ENCODE measurements at places on chromosomes 2 and 18. TPM values are rescaled to one million over a fixed set of nuclear protein-coding genes. Genes with fewer than 3 reads are reported as not detected.

Gene G6PC2
- total RNA-seq = not detected

GRCh38 chr18:46462523-46462922 is 194.5 kb downstream of the LOXHD1 start:
- H3K27ac ChIP-seq = no peak overlapping the region
- DNase-seq = no peak

Gene TIGD1
- total RNA-seq = 3.3 TPM

Gene FASTKD1
- total RNA-seq = 12.3 TPM

GRCh38 chr2:142930835-142931398 is 53.5 kb downstream of the KYNU start:
- no peaks in the 10 kb centered on the region for H3K4me1 ChIP-seq
- H3K36me3 ChIP-seq = no peaks in the 10 kb centered on the region
- no peak overlapping the region for H3K4me3 ChIP-seq
- no peaks in the 10 kb centered on the region for H3K27me3 ChIP-seq
- H3K27ac ChIP-seq = no peak overlapping the region
- no peak for DNase-seq

- no peak overlapping the region for H3K27ac ChIP-seq
- H3K4me3 ChIP-seq = no peak overlapping the region
- no peaks in the 10 kb centered on the region for H3K27me3 ChIP-seq
- no peaks in the 10 kb centered on the region for H3K4me1 ChIP-seq
- H3K36me3 ChIP-seq = no peaks in the 10 kb centered on the region
Measured at GRCh38 chr2:215921895-215922294, 91.5 kb downstream of the MREG start.

Gene C2orf66
- 0.19 TPM for total RNA-seq

Gene FTCDNL1
- total RNA-seq = 1.7 TPM

- H3K4me1 ChIP-seq = no peaks in the 10 kb centered on the region
- no peak overlapping the region for H3K4me3 ChIP-seq
- no peak overlapping the region for H3K27ac ChIP-seq
- no peaks in the 10 kb centered on the region for H3K36me3 ChIP-seq
Measured at GRCh38 chr2:105924271-105924670, 179.6 kb downstream of the NCK2 start.

Gene ABCG5
- total RNA-seq = not detected

- H3K4me3 ChIP-seq = no peak overlapping the region
- no peaks in the 10 kb centered on the region for H3K27me3 ChIP-seq
- peaks cover 4% of the 10 kb centered on the region for H3K4me1 ChIP-seq
- no peak overlapping the region for H3K27ac ChIP-seq
- DNase-seq = no peak
- H3K36me3 ChIP-seq = no peaks in the 10 kb centered on the region
Measured at GRCh38 chr18:48616484-48617255, 77.8 kb downstream of the CTIF start.

GRCh38 chr2:215554689-215555498 is 119.0 kb upstream of the FN1 start:
- no peak overlapping the region for H3K4me3 ChIP-seq
- no peak overlapping the region for H3K27ac ChIP-seq
- no peaks in the 10 kb centered on the region for H3K36me3 ChIP-seq
- no peaks in the 10 kb centered on the region for H3K4me1 ChIP-seq

DNA sequence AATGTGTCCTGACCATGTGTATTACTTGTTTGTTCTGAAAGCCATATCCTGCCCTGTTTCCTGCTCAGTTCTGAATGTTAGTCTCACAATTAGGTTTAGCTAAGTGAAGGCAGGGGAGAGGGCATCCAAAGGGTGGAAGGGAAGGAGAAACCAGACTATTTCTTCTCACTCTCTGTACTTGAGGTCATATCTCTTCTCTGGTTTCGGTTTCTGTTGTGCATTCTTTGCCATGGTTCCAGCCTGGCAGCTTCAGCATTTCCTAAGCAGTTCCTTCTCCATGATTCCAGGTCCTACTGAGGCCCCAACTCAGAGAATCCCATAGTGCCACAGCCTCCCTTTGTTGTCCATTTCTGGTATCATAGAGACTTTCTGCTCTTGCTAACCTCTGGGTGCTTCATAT is 40.3 kb upstream of the HNMT start:
- H3K36me3 ChIP-seq = no peaks in the 10 kb centered on the region
- no peak overlapping the region for H3K4me3 ChIP-seq
- no peak overlapping the region for H3K27ac ChIP-seq
- H3K4me1 ChIP-seq = no peaks in the 10 kb centered on the region
- H3K27me3 ChIP-seq = no peaks in the 10 kb centered on the region
- DNase-seq = no peak

DNA sequence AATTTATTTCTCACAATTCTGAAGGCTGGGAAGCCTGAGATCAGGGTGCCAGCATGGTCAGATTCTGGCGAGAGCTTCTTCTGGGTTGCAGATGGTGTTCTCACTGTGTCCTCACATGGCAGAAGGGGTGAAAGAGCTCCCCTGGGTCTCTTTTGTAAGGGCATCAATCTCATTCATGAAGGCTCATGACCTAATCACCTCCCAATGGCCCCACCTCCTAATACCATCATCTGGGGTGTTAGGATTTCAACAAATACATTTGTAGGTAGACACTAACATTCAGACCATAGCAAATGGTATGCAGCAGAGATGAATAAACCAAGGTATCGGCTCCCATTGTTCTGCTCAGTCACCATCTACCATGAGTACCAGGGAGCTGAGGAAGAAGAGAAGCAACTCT is 32.7 kb downstream of the YPEL5 start:
- no peaks in the 10 kb centered on the region for H3K4me1 ChIP-seq
- no peaks in the 10 kb centered on the region for H3K36me3 ChIP-seq
- no peak overlapping the region for H3K4me3 ChIP-seq
- DNase-seq = no peak

DNA sequence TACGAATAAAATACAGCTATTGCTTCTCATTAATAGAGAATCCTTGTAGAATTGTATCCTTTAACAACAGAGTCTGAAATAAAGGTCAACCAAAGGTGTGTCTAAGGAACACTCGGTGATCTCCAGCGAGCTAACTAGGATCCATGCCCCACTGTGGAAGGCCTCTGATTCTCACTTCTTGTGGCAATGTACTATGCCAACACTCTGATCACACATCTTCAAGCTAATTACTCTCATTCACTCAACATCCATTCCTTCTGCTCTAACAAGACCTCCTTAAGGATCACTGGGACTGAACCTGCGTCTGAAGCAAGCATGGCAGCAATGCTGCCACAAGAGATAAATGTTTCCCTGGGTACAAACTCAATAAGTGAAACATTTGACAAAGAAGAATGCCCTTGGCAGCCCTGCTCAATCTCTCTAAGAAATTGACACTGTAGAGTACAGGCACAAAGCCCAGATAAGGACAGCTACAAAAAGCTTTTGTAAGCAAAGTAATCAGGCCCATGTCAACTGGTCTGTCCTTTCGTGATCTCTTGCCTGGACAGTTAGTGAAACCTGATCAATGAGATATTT is 74.6 kb upstream of the PARD3B start:
- no peak overlapping the region for H3K4me3 ChIP-seq
- no peaks in the 10 kb centered on the region for H3K4me1 ChIP-seq
- H3K27ac ChIP-seq = no peak overlapping the region

Gene ACOXL
- total RNA-seq = not detected

GRCh38 chr2:101745711-101746694 is 48.5 kb downstream of the MAP4K4 start:
- no peak overlapping the region for H3K4me3 ChIP-seq
- no peak for DNase-seq
- H3K27me3 ChIP-seq = no peaks in the 10 kb centered on the region
- no peaks in the 10 kb centered on the region for H3K36me3 ChIP-seq

Gene GPR45
- total RNA-seq = not detected

Gene SH3BP4
- total RNA-seq = 32.2 TPM

DNA sequence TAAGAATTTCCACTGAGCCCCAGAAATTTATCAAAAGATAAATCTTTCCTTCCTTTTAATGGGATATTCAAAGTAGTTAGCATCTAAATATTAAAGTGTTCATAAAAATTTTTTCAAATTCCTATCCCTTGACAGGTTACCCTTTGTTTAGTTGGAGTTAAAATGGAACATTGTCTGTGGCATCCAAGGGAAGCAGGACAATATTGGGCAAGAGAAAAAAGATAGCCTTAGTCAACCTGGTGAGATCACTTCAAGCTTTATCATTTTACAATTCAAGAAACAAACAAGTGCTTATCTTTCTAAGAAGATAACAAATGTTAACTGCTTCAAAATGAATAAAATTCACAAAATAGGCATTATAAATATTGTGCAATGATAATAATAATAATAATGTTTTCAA is 21.7 kb downstream of the NR4A2 start:
- H3K27me3 ChIP-seq = no peaks in the 10 kb centered on the region
- no peak overlapping the region for H3K27ac ChIP-seq
- H3K36me3 ChIP-seq = no peaks in the 10 kb centered on the region
- no peaks in the 10 kb centered on the region for H3K4me1 ChIP-seq
- no peak overlapping the region for H3K4me3 ChIP-seq

- H3K4me1 ChIP-seq = no peaks in the 10 kb centered on the region
- no peaks in the 10 kb centered on the region for H3K36me3 ChIP-seq
- no peaks in the 10 kb centered on the region for H3K27me3 ChIP-seq
- H3K27ac ChIP-seq = no peak overlapping the region
Measured at GRCh38 chr2:147782141-147782930, 62.5 kb upstream of the ACVR2A start.

Gene CAPN13
- not detected for total RNA-seq

- H3K27ac ChIP-seq = no peak overlapping the region
- H3K27me3 ChIP-seq = no peaks in the 10 kb centered on the region
- DNase-seq = no peak
- H3K36me3 ChIP-seq = no peaks in the 10 kb centered on the region
- H3K4me3 ChIP-seq = no peak overlapping the region
Measured at GRCh38 chr2:5473635-5474034, 218.5 kb upstream of the SOX11 start.

- no peak overlapping the region for H3K4me3 ChIP-seq
- H3K4me1 ChIP-seq = no peaks in the 10 kb centered on the region
- H3K27me3 ChIP-seq = no peaks in the 10 kb centered on the region
- DNase-seq = no peak
Measured at GRCh38 chr2:71174207-71174606, 43.8 kb downstream of the MPHOSPH10 start.

GRCh38 chr2:201930043-201930442 is 103.6 kb upstream of the FZD7 start:
- H3K4me1 ChIP-seq = no peaks in the 10 kb centered on the region
- no peaks in the 10 kb centered on the region for H3K36me3 ChIP-seq
- DNase-seq = no peak

DNA sequence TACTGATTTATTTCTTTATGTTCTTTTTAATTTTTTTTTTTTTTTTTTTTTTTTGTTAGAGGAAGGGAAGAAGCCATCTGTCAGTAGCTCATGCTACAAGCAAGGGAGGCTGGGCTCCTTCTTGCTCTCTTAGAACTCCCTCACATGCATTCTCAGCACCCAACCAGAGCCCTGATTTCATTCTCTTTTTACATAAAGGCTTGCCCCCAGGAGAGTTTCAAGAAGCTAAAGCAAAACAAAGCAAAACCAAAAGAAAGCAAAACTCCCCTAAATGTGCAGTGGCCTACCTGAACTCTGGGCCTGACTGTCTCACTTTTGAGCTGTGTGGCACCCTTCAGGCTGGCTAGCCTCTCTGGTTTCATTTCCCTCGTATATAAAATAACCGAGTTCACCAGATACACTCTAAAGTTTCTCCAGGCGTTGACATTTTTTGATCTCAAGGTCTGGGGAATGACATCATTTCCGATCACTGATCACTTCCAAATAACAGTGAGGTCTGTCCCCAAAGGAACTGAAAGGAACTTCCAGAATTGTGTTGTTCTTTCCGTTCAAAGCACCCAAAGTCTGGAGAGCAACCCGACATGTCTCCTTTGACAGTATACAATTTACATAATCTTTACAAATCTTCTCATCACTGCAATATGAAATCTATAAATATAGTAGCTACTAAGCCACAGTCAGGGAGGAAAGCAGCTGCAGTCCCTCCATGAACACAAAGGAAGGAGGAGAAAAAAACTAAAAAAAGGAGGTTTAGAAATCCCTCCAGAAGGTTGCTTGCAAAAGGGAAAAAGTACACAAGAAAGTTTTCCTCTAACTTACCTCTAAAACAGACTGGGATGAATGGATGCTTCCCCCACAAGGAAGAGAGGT is 145.6 kb upstream of the NCK2 start:
- no peak overlapping the region for H3K27ac ChIP-seq
- H3K27me3 ChIP-seq = no peaks in the 10 kb centered on the region
- DNase-seq = no peak
- H3K36me3 ChIP-seq = no peaks in the 10 kb centered on the region

Gene TM4SF20
- not detected for total RNA-seq

GRCh38 chr2:9336576-9337314 is 86.6 kb downstream of the ITGB1BP1 start:
- H3K36me3 ChIP-seq = peaks cover 3% of the 10 kb centered on the region
- H3K27ac ChIP-seq = no peak overlapping the region
- H3K4me1 ChIP-seq = no peaks in the 10 kb centered on the region
- H3K4me3 ChIP-seq = no peak overlapping the region

DNA sequence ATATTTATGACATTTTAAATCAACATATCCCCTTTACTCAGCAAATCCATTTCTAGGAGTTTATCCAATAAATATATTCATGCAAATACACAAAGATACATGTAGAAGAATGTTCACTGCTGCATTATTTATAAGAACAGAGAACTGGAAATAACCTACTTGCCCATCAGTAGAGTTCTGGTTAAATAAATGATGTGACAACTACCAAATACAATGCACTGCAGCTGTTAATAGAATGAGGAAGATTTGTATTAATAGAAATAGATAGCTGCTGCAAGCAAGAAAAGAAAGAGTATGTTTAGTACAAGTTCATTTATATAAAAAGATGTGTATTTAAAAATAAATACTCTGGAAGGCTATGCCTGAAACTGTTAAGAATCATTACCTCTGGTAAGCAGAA is 49.3 kb upstream of the CSRNP3 start:
- H3K36me3 ChIP-seq = no peaks in the 10 kb centered on the region
- no peak overlapping the region for H3K27ac ChIP-seq
- no peaks in the 10 kb centered on the region for H3K27me3 ChIP-seq
- H3K4me1 ChIP-seq = no peaks in the 10 kb centered on the region
- no peak for DNase-seq

DNA sequence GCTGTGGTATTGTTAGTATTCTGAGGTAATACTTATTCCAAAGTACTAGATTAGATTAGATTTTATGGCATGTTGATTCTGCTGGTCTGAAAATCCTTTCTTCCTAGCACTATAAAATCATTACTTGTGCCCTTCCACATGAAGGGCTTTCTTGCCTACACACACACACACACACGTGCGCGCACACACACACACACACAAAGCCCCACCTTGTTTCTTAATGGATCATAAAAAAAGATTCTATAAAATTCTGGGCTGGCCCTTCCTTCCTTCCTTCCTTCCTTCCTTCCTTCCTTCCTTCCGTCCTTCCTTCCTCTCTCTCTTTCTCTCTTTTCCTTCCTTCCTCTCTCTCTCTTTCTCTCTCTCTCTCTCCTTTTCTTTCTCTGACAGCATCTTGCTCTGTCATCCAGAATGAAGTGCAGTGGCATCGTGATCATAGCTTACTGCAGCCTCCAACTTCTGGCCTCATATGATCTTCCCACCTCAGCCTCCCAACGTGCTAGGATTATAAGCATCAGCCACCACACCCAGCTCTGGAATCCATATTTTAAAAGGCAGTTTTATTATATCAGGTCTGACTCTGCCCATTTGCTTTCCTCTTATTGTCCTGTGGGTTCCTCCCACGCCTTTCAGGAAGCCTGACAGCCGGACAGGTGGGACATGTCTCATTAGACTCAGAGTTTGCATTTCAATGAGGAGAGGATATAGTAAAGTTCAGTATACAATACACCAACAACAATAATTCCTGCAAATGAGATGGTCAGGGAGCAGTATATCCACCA is 321.1 kb downstream of the PIK3C3 start:
- H3K27ac ChIP-seq = no peak overlapping the region
- DNase-seq = no peak
- H3K4me3 ChIP-seq = no peak overlapping the region

Gene EVA1A
- 1.7 TPM for total RNA-seq

Measured in aorta (tissue), 5 donors.